SK-MEL-5 (cell line): ENCODE measurements at places on chromosomes 11 and 22.

DNA sequence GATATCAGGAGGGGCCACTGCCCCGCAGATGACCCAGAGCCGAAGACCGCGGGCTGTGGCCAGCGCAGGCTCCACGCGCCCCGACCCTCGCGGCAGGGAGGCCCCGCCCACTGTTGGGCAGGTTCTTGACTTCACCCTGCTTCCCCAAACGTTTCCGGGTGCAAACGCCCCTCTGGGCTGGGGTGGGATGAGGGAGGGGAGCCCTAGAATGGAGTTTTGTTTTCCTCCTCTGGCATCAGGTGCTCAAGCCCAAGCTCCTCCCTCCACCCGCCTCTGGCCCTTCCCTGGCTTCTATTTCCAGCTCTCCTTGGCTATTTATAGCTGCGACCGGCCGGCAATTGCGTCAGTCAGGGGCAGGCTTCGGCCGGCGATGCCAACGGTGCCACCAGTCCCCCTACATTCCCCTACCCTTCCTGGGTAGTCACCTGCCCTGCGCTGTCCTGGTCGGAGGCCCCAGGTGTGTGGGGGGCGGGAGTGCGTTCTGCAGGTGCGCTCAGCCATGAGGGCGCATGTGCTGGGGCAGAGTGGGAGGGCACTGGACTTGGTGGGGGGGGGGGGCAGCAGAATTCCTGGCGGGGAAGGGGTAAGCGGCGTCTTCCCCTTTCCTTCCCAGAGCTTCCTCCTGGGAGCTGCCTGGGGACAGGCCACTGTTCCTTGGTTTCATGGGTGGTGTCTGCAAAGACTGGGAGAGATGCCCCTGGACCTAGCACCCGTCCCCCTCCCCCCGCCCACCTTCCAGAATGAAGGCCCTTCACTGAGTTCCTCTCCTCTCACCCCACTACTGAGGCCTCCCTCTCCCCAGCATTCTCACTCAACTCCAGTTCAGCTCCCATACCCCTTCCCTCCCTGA is 23.6 kb downstream of the DUSP8 start:
- peak; percentile 70 for DNase-seq

DNA sequence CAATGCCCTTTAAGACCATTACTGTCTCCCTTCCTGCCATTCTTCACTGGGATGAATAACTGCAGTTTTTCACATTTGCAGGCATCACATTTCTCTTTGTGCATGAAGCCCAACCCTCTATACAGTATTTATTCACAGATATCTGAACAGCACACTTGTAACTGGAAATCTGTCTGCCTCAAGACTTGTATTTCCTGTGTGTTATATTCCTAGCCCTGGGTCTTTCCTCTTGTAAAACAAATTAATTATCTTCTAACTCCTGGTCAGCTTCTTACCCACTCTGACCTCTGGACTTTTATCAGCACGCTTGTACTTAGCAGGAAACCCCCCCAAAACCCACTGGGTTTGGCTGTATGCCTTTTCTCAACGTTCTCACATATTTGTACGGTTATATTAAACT is 2.0 kb downstream of the CSRP3 start:
- no peak for DNase-seq

DNA sequence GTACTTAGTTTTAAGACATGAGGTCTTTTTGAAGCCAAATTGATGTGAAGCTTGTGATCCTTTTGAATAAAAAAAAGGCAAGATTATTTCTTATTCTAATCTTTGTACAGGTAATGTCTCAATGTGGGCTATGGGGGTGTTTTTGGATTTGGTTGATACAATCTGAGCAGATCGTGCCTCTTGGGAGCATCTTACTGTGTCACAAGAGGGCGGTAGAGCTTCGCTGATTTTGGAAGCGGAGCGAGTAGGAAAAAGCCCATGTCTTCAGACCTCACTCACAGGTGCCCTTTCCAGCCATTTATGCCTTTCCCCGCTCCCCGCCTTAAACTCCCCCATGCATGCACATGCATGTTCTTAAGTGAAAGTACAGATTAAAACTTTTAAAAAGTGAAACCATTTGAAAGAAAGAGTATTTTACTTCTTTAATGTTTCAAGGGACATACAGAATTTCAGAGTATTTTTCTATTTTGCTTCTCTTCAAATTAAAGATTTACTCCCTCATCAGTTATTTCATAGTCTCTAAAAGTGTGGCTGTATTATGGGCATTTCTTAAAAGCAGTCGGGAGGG is 18.8 kb downstream of the DDX25 start:
- peak; percentile 80 for DNase-seq

- DNase-seq = no peak
Observed at GRCh38 chr11:92388380-92388779, 163.8 kb downstream of the FAT3 start.

DNA sequence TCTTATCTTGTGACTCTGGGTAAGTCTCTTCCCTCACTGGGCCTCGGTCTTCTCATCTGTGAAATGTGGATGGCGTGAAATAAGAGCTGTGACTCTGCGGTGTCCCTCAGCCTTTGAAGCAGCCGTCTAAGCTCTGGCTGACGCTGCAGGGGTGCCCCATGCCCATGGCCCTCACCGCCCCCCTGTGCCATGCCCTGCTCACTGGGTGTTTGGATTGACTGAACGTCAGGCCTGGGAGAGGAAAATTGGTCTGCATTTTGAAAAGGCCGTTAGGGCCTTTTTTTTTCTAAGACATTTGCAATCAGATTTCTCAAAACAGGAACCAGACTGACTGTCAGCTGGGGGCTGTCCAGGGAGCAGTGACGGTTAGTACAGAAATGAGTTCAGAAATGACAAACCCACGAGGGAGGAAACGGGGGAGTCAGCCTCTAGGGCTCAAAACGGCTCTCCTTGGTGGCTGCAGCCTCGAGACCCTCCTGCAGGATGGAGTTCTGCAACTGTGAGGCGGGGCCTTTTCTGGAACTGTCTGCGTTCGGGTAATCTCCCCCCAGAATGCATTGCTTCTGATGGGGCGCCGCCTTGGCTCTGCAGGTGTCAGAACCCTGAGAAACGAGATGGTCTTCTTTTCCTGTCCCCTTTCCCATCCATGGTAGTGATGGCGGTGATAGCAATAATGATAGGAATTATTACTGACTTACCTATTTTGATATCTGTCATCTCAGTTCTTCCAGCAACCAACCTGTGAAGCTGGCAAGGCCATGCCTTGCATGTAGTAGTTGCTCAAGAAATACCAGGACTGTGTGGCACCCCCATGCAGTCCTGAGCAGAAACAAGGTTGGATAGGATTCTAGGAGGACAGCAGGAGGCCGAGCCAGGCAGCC is 2.0 kb downstream of the GRK2 start:
- no peak for DNase-seq

DNA sequence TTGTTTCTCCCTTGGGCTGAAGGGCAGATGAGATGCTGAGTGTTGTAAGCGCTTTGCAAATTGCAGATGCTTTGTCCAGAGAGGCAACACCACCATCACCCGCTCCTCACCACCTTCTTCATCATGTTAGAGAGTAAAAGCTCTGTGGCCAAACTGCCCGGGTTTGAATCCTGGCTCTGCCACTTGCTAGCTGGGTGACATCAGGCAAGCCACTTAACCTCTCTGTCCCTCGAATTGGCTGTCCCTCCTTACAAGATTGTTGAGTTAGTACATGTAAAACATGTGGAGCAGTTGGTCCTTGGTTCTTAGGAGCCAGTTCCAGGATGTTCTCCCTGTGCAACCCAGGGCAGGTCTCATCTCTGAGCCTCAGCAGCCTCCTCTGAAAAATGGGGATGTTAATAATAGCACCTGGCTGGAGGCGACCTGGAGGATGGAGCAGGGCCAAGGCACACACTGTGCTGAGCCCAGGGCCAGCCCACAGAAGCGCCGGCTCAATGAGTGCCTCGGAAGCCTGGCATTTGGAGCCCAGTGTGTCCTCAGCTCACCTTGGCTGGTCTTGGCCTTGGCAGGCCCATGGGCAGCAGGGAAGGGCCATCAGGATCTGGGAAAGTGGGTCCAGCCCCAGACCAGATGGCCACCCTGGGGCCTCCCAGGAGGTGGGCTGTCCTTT is 10.5 kb downstream of the C11orf86 start:
- no peak for DNase-seq

DNA sequence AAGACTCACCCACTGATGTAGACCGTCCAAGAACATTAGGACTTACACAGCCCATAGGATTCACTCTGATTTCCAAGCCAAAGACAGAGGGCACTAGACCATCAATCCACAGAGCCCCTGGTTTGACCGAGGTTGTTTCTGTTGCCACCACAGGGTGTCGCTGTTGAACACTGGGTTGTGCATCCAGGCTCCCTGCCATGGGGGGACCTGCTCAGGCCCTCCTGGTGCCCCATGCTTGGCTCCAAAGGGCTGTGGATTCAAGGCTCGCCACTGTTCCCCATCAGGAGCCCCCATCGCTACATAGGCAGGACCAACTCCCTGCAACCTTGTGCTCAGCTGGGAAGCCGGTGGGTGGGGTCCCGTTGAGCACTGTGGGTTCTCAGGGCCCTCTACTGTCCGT is 128.0 kb upstream of the ANO1 start:
- DNase-seq = peak; percentile 86

DNA sequence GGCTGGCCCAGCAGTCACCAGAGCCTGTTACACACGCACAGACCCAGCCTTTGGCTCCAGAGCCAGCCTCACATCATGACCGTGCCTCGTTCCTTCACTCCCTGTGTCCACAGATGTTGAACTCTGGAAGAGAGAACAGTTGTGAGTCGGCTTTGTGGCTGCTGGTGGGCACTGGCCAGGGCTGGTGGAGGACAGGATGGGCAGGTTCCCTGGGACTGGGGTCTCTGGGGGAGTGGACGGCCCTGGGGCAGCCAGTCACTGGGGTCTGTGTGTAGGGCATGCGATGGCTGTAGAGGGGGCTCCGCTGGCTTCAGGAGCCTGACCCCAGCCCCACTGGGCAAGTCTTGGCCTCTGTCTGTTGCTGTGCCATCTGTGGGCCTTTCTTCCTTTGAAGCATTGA is 1070.1 kb downstream of the BRD1 start:
- no peak for DNase-seq

DNA sequence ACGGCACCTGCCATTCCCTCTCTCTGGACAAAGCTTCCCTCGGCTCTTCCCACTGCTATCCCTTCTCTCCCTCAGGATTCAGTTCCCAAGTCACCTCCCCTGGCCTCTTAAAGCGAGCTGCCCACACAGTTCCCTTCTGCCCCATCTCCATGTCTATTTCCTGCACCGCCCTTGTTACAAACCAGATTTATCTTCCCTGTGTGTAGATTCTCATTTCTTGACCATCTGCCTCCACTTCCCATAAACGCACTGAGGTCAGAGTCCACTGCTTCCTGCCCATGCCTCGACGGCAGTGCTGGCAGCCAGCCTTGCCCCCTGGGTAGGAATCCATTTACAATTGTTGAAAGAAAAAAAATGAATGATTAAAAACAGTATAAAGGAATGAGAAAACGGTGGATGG is 11.6 kb upstream of the APOBEC3B start:
- DNase-seq = no peak

GRCh38 chr11:17852246-17852645 is 117.7 kb downstream of the KCNC1 start:
- no peak for DNase-seq

- no peak for DNase-seq
Observed at GRCh38 chr11:87849216-87849615, 326.0 kb downstream of the RAB38 start.

DNA sequence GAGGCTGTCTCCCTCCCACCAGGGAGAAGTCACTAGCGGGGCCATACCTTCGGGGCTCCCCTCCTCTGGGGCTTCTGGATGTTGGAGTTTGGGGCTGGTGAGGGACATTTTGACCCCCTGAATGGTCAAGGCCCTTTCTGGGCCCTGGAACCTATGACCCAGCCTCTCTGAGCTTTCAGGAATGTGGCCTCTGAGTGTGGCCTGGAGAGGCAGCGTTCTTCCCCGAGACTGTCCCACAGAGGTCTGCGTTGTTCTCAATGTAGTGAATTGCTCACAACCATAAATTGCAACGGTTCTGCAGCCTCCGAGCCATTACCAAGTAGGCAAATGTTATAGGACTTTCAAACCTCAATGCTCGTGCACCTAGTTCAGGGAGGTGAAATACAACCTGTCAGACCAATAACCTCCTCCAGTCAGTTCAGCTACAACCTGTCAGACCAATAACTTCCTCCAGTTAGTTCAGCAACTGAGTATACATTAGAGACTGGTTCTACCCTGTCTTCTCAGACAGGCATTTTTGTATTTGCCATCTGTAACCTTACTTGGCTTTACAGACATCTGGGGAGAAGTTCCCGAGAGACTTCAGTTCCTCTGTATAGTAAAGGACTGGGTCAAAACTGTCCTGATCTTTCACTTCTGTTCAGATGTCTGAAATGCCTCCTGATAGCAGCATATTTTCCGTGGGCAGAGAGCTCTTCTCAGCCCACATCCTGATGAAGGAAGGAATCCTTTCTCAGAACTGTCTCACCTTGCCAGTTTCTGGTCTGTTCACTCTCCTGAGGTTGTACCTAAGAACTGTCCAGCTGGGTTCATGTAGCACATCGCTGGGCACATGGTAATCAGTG is 34.2 kb downstream of the MICAL2 start:
- no peak for DNase-seq

DNA sequence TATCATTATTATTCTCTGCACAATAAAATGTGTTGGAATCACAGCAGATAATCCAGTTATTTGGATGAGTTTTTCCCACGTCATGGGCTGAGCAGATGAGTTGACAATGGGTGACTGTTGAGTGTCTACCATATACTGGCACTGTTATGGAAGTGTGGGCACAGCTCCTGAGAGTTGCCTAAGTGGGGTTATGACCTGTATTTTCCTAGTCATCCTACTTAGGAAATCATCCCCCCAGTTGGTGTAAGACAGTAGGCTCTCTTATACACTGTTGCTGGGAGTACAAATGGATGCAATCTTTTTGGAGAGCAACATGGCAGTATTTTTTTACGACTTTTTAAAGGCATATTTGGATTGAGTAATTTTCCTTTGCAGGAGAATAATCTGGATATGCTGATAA is 66.4 kb downstream of the TRAF6 start:
- no peak for DNase-seq

GRCh38 chr11:32817181-32817851 is 12.4 kb upstream of the PRRG4 start:
- DNase-seq = no peak

DNA sequence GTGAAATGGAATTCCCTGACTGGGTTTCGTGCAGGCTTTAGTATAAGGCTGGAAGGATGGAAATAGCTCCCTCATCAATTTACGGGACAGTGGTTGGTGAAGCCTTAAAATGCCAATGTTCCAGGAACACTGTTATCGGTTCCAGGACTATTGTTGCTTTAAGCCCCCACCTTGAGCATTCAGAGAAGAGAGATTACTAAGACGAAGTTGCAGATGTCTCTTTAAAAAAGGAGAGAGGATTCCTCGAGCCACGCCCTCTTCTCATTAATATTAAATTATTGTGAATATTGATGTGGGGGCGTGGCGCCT is 195 bp upstream of the CREB3L1 start:
- no peak for DNase-seq

DNA sequence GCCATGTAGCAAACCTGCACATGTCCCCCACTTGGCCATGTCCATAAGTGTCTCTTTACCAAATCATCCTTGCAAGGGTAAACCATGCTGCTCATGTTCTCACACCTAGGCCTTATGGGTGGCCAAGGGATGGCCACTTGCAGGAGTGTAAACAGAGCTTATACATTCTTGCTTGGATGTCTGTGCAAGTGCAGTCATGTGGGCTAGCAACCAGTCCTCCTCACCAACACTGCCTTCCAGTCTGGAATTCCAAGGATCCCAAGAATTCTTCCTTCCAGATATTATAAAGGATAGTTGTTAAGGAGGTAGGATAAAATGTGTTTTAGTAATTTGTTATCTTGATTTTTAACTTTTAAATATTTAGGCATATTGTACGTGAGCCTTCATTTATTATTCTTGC is 47.8 kb upstream of the OR5P2 start:
- no peak for DNase-seq

- no peak for DNase-seq
Observed at GRCh38 chr11:19890308-19890707, 177.7 kb downstream of the NAV2 start.

- DNase-seq = no peak
Observed at GRCh38 chr11:72781313-72782080, 12.3 kb downstream of the STARD10 start.
